Left hindlimb (tissue), 1 donor: ENCODE measurements at places on chromosomes 3 and 15.

DNA sequence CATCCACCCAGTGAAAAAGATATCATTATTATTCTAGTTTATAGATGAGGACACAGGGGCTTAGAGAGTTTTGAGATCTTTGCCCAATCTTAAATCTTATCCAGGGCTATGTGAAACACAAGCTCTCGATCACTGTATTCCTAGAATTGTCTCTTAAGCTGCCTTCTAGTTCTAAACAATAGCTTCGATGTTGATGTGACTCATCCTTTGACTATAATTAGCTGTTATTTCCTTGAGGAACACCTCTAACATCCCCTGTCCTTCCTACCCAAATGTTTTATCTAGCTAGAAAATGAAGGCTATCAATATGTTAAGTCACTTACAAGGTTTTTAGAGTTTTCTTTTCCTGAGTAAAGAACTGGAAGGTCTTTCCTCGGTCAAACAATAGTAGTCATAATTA lies 83.1 kb upstream of the STAC start:
- DNase-seq, result no peak

- peak; percentile 60 for DNase-seq
Observed at GRCh38 chr3:158718490-158719170, 13.6 kb downstream of the RARRES1 start.

DNA sequence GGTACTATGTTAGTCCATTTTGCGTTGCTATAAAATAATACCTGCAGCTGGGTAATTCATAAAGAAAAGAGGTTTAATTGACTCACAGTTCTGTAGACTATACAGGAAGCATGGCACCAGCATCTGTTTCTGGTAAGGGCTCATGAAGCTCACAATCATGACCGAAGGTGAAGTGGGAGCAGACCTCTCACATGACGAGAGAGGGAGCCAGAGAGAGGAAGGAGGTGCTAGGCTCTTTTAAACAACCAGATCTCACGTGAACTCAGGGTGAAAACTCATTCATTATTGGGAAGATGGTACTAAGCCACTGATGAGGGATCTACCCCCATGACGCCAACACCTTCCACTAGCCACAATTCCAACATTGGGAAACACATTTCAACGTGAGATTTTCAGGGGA lies 301.7 kb upstream of the MDFIC2 start:
- no peak for DNase-seq

GRCh38 chr3:16103472-16103871 lies 71.0 kb upstream of the GALNT15 start:
- DNase-seq, result no peak

GRCh38 chr3:46143951-46144473 lies 64.1 kb downstream of the CCR1 start:
- no peak for DNase-seq

- no peak for DNase-seq
Observed at GRCh38 chr3:102192575-102192974, 242.2 kb upstream of the ZPLD1 start.

DNA sequence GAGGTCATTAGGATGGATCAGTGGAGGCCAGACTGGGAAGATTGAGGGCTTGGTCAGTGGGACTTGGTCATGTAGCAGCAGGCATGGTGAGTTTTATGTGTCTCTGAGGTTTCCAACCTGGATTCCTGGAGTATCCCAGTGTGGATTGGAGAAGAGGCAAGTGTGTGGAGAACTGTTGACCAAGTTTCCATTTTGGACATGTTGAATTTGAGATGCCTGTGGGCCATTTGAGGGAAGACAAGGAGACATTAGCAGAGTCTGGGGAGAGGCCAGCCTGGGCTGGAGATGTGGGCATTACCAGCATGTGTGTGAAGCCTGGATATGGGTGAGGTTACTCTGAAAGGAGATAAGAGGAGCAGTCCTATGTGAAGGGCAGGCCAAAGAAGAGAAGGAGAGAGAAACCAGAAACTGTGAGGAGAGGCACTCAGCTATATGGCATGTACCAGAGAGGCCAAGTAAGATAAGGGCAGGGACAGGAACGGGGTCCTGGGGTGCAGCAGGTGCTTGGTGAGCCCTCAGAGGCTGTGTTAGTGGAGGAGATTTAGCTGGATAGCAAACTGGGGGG lies 4.3 kb downstream of the SLC25A38 start:
- DNase-seq, result no peak
